ENCODE measurements at places on chromosomes 1 and 21. TPM values are rescaled to one million over a fixed set of nuclear protein-coding genes. Genes with fewer than 3 reads are reported as not detected.
A peak's percentile ranks its signal among the peaks of the same experiment; 100 is the strongest.

PWP2 gene
- total RNA-seq: 6.2 TPM

PKLR gene
- 1.7 TPM for total RNA-seq

PFDN2 gene
- 35.4 TPM for total RNA-seq

LCE1B gene
- not detected for total RNA-seq

AADACL3 gene
- total RNA-seq: not detected

KCNJ15 gene
- 158 TPM for total RNA-seq

FMN2 gene
- total RNA-seq: 3.5 TPM

SPATA46 gene
- not detected for total RNA-seq

CAPZB gene
- 255 TPM for total RNA-seq

DNAH14 gene
- 13.3 TPM for total RNA-seq

SDHB gene
- 89.7 TPM for total RNA-seq

PTGFR gene
- 4.3 TPM for total RNA-seq

TRABD2B gene
- total RNA-seq: 11.2 TPM

S100A12 gene
- total RNA-seq: 0.75 TPM

DNA sequence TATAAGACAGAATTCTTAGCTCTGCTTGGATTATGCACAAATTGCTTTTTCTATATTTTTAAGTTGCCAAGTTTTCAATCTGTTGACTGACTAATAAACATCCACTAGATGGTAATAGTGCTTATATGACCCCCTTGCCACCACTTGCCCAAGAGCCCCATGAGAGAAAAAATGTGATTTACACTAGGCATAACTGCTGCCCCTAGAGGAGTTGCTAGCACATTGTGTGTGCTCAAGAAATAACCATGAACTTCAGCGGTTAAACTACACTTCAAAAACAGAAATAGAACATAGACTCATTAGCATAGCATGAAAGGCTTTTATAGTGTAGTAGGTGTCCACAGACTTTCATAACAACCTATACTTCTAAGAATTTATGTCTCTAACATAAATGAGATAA lies 61.4 kb downstream of the BRINP3 start:
- DNase-seq: no peak

DNA sequence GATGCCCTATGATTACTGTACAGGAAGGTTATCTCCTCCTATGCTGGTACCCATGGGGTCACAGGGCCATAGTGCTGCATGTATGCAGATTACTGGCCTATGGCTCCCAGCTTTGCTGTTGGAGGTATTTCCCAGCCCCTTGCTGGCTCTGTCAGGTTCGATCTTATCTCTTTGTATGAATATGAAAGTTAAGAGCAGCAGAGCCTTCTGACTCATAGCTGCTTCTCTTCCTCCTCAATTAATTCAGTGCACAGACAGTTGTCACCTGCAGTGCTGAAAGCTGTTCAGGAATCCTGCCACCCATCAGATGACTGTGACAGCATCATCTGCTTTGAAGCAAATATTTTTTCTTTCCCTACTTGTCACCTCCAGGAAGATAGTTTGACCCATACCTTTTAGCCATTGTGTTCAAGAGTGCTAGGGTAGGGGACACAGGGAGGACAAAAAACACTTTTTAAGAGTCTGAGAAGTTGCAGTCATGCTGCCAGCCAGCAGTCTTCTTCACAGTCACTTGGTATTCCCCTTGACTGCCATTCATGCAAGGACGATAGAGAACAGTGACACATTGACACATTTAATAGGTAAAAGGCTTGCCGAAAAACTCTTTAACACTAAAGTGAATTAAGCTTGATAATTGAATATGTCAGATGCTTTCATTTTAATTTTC lies 73.1 kb downstream of the KIF1B start:
- no peak for DNase-seq

DNA sequence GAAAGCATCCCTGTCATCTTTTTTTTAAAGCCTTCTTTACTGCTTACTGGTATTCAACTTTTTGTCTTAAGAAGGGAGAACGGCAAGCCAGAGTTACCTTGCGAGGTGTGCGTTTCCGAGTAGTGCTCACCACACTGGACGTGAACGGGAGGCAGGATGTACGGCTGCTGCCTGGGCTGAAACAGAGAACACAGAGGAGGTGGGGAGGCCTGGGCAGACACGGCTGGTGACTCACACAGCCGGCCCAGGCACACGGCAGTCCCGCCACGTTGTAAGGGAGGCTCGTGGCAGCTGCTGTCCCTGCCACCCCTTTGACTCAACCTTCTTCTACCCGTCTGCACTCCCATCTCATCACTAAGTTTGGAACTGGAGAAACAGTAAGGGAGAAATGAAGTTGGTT lies 105.8 kb downstream of the SMYD2 start:
- no peak for DNase-seq

DNA sequence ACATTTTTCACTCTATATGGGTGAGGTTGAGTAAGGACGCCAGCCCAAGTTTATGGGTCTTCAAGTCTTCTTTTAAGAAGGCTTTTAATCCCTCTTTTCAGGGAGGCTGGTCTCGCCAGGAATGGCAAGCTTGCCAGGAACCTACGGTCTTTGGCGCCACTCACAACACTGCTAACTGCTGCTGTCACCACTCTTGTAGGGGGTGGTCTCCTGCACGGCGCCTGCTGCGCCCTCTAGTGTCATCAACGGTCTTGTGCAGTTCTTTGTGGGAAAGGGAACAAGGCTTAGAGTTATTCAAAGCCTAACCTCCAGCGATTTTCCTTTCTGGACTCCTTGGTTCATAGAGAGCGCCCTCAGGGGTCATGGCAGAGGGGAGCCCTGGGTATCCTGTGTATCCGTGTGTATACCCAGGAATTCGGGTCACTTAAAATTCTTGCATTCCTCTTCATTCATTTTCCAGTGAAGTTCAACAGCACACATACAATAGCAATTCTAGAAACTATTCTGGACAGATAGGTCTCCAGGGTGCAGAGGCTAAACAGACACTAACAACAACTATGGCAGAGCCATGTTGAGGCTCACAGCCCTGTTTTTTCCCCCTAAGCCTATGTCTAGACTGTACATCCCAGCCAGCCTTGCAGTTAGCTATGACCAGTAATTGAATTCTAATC lies 392.8 kb upstream of the CAMK1G start:
- DNase-seq: no peak

DNA sequence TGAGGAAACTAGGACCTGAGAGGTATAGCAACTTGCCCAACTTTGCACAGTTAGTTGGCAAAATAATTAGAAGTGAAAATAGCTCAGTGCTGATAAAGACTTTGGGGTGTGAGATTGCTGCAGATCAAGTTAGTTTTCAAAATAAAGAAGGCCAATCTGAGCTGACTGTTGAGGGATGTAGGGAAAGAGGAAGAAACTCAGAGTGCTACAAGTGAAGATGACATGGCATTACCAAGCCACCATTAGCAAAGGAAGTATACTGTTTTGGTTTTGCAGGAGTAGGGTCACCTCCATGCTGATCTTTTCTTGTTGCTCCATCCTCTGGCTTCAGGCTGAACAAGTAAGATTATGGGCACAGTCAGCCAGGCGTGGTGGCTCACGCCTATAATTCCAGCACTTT lies 78.7 kb upstream of the ADAM30 start:
- DNase-seq: no peak

DNA sequence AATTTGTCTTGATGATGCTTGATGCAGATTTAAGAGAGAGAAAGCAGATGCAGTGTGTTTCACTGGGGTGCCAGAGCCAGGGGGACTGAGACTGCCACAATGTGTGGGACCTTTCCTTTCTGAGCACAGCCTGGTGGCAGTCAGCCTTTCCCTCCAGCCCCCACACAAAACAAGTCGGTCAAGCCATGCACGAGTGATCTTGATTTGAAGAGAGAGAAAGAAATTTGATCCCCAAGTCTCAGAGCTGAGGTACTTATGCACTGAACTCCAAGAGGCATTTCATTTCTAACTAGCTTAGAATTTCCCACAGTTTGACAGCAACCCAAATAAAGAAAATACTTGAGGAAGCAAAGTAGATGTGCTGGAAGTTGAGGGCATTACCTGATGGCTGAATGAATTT lies 193.8 kb downstream of the ST6GALNAC3 start:
- no peak for DNase-seq

DNA sequence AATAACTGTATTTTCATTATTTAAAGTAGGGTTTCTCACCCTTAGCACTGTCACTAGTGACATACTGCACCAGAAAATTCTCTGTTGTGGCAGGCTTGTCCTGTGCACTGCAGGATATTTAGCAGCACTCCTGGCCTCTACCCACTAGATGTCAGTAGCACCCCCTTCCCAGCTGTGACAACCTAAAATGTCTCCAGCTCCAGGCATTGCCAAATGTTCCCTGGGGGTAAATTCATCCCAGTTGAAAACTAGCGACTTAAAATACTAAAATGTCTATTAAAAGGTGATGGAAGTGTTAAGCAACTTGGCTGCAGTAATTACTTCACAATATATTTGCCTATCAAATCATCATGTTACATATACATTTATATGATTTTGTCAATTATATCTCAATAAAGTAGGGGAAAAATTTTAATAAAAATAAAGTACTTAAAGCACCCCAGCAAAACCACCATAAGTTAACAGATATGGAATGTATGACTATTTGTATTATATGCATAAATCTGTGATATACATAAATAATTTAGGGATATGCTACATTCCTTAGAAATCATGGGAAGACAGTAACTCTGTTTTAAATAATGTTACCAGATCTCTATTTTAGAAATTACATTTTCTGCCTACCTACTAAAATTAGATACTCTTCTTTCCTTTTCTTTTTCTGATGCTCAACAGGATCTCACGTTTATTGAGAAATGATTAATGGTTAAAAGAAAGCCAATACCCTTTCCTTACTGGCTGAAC lies 74.6 kb downstream of the ARID4B start:
- DNase-seq: peak; percentile 60

DNA sequence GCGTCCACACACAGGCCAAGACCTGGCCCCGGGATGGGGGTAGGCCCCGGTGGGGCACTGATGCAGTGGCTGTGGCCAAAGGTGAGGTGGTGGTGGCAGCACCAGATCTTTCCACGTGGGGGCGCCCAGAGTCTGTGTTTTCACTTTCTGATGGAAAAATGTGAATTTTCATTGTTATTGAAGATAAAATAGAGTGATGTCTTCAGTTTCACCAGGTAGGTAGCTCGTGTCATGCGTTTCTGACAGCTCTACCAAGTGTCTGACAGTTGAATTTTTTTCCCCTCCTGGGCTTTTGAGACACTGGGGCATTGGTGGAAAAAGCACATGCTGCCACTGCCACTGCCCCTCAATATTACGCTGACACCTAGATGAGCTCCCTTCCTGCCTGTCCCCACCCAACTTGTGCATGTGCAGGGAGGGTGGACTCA lies 40.0 kb upstream of the MAGOH start:
- peak; percentile 53 for DNase-seq

DNA sequence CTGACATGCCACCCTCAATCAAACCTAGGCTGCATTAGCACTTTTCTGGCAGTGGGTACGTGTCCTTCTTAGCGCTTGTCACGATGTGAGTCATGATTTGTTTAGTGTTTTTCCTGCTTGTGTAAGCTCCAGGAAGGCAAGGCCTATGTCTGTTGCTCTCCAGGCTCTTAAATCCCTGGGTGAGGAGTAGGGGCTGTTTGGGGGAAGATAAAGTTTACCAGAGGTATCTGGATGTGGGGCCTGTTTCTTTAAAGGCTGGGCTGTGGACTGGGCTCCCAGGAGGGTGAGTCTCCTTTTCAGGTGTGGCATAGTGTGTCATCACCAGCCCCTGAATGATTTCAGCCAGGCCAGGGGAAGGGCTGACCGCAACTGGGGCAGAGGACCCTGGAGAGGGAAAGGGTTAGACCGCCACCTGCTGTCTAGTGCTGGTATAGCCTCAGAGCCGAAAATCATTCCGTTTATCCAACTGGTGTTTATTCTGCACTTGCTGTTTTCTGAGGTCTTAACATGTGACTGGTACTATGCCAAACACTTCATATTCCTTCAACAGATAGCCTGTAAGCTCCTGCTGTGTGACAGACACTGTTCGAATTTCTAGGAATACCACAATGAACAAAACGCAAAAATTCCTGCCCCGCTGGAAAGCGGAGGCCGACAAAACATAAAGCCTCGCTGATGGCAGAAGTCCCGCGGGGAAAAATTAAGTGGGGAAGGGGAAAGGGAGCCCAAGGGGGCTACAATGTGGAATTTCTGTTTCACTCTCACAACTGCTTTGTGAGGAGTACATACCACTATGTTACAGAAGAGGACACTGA lies 9.7 kb downstream of the SERINC2 start:
- peak; percentile 75 for DNase-seq

GRCh38 chr1:22376546-22376945 lies 75.1 kb upstream of the ZBTB40 start:
- DNase-seq: no peak

DNA sequence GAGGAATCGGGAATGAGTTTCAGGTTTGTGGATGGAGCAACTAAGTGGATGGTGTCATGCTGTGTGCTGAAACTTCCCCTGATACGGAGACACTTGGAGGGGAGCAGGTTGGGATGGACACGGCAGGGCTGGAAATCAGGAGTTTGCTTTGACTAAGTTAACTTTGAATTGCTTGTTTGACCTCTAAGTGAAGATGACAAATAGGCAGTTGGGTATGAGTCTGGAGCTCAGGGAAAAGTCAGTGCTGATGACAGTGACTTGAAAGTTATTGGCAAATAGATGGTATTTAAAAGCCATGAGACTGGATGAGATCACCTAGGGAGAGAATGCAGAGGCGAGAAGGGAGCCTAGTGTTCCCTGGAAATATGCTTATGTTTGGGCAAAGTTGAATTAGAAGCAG lies 12.8 kb upstream of the ZSCAN20 start:
- DNase-seq: no peak

DNA sequence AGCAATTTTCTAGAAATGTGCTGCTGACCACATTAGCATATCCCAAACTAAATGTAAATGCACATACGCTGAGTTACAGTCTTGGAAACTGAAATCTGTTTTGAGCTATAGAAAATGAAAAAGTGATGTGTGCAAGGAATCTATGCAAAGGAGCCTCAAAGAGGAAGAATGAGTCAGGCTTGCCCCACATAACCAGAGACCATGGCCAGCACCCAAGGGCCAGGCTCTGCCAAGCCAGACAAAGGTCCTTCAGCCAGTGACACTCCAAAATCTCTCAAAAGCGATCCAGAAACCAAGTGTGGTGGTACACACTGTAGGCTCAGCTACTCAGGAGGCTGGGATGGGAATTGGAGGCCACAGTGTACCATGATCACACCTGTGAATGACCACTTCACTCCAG lies 195.2 kb downstream of the TOMM20 start:
- no peak for DNase-seq

GRCh38 chr1:230365723-230366307 lies 60.3 kb downstream of the PGBD5 start:
- no peak for DNase-seq

GRCh38 chr1:97905141-97905940 lies 15.5 kb downstream of the DPYD start:
- DNase-seq: no peak

- no peak for DNase-seq
Observed at GRCh38 chr1:55071477-55071876, 32.1 kb downstream of the PCSK9 start.

GRCh38 chr1:219081943-219082925 lies 91.4 kb upstream of the LYPLAL1 start:
- no peak for DNase-seq

Data from mucosa of gallbladder (tissue), 1 donor.